CD4-positive, alpha-beta T cell treated with Interleukin-4 for 1 hour (primary cell): ENCODE measurements at places on chromosomes 3 and 15.

DNA sequence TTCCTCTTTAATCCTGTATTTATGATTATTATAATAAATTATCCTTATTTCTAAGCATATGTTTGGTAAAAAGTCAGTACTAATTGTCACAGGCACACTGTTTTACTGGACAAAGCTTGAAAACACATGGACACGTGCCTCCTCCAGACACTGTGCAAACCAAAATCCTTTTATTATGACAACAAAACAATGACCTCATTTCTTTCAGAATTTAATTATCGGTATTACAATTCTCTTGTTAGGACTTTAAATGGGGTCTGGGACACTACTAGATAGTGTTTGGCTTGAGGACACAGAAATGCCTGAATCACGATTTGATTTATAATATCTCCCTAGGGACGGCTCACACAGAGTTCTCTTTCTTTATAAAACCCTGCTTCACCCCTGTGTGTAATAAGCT, 107.3 kb upstream of the IGSF10 start:
- DNase-seq = no peak

DNA sequence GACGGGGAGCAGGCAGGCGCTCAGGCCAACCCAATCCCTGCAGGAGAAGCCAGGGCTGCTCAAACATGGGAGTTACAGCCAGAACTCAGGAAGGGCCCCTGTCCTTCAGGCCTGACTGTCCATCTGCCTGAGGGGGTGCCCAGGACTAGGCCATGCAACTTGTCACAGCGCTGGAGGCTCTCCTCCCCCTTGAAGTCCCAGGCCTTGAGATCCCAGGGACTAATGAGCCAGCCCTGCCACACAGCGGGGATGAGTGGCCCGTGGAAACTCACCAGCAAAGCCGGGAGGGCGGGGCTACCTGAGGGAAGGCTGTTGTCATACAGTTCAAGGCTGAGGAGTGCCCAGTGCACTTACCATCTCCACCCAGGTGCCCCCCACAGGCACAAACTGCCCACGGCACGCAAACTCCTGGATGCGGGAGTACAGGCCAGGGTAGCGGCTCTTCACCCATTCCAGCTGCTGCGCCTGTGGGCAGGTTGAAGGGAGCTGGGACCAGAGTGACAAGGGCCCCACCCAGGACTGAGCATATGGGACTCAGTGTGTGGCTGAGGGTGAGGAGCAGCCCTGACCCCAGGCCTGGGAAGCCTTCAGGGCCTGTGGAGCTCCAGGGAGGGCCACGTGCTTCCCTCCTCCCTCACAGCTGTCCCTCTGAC, 6.3 kb downstream of the MAN2C1 start:
- no peak for DNase-seq

GRCh38 chr3:155354658-155355057, 61.2 kb upstream of the STRIT1 start:
- no peak for DNase-seq

- no peak for DNase-seq
Measured at GRCh38 chr3:160162440-160162839, 62.8 kb upstream of the C3orf80 start.

GRCh38 chr3:138114431-138114918, 933 bp downstream of the DZIP1L start:
- DNase-seq = no peak

GRCh38 chr15:89533861-89534544, 37.6 kb upstream of the RHCG start:
- no peak for DNase-seq

GRCh38 chr3:152519376-152519775, 250.6 kb downstream of the MBNL1 start:
- no peak for DNase-seq

- DNase-seq = no peak
Measured at GRCh38 chr3:43909149-43909548, 218.4 kb downstream of the ABHD5 start.

- no peak for DNase-seq
Measured at GRCh38 chr3:115790759-115791158, 167.4 kb downstream of the GAP43 start.

DNA sequence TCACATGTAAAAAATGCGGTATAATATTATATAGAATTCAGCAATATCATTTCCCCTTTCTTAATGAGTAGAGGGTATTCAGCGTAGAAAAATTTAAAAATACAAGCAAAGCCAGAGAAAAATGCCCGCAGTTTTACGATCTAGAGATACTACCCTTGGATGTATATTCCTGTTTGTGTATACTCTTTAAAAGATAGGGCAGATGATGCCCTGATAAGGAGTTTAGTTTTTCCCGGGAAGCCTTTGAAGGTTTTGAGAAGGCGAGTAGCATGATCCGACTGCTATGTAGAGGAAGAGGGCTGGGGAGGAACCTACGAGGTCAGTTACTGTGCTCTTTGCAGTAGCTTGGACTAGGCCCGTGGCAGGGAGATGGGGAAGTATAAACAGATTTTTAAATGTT, 1.2 kb downstream of the YEATS2 start:
- DNase-seq = peak; percentile 20

GRCh38 chr3:188791311-188791710, 380.5 kb upstream of the TPRG1 start:
- no peak for DNase-seq

DNA sequence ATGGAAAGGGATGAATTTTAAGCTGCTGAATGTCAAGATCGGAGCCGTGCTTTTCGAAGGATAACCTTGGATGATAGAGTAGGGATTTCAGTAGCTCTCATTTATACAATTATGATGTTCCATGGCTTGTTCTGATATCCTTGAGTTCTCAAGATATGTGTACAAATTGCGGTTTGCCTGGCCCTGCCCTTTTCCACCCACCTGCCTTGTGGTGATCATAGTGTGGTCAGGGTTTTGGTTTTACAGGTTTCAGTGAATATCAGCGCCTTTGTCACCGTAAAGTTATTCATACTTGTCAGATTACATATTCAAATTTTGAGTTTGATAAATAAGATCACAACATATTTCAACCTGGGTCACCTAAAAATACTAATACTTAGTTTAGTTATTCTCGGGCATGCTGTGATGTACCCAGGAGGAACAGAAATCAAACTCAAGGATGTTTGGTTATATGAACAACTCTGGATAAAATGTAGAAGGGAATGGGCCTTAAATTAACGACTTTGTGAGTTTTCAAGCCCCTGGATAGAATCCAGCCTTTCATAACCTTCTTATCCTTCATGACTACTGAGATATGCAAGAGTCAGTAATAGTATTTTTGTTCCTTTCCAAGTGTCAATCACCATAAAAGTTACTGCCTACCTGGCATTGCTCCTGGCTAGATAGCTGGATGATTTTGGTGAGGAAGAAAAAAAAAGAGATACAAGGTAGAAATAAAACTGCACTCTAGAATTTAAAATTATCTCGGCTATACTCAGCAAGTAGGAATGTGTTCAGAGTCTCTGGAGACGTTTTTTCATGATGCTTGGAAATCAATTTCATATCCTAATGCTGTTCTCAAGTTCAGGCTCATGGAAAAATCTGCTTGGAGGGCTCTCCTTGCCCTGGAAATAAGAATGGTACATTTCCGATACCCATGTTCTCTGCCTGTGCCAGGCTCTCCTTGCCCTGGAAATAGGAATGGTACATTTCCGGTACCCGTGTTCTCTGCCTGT, 209.2 kb upstream of the TPRG1 start:
- no peak for DNase-seq

DNA sequence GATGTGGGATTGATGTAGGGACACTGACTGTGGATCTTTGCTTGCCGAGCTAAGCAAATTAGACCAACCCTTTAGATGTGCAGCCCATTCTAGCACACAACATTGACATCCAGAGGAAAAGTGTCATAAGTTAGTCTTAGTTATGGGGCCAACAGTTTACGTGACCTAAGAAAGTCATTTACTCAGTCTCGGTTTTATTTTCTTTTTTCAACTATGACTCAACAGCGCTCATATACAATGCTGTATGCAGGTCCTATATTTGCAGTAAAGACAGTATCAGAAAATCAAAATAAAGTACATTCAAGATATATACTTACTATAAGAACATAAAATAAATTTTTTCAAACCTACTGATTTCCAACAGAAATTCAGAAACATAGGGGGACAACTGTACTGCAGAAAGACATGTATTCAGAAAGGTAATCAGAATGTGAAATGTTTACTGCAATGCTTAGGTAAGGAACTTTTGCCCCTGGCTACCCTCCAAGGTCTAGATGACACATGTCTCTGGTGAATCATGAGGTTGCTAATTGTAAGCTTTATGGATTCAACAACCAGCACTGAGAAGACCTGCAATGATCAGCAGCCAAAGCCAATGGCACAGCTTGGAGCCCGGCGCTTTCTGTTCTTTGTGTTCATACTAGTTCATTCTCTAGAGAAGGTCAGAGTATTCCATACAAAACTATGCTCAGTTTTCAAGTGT, 317.5 kb upstream of the CNTN6 start:
- DNase-seq = no peak

GRCh38 chr3:9198899-9199335, 50.5 kb downstream of the SRGAP3 start:
- no peak for DNase-seq

DNA sequence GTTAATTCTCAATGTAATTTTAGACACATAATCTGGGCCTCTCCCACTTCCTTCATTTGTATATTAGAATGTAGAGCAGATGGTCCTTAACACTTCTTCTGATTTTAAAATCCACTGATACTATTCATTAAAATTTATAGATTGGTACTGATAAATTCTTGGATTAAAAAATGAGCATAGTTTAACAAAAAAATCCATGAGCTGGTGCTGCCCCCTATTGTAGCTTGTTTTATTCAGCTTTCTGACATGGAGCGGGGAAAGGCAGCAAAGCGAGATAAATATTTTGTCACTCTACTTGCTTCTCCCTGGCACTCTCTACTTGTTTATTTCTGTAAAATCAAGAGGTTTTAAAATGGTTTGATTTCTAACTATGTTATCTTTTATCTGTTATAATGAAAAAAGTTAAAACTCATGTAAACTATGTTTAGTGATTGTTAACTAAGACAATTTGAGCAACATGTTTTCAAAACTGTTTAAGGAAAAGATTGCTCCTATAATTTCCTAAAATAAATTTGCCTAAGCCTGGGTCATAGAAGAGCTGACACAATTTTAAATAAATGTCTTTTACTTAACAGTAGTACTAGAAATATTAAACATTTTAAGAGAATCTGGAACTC, 26.5 kb upstream of the PLOD2 start:
- DNase-seq = no peak

- no peak for DNase-seq
Measured at GRCh38 chr15:42155546-42156242, 742 bp downstream of the PLA2G4F start.

DNA sequence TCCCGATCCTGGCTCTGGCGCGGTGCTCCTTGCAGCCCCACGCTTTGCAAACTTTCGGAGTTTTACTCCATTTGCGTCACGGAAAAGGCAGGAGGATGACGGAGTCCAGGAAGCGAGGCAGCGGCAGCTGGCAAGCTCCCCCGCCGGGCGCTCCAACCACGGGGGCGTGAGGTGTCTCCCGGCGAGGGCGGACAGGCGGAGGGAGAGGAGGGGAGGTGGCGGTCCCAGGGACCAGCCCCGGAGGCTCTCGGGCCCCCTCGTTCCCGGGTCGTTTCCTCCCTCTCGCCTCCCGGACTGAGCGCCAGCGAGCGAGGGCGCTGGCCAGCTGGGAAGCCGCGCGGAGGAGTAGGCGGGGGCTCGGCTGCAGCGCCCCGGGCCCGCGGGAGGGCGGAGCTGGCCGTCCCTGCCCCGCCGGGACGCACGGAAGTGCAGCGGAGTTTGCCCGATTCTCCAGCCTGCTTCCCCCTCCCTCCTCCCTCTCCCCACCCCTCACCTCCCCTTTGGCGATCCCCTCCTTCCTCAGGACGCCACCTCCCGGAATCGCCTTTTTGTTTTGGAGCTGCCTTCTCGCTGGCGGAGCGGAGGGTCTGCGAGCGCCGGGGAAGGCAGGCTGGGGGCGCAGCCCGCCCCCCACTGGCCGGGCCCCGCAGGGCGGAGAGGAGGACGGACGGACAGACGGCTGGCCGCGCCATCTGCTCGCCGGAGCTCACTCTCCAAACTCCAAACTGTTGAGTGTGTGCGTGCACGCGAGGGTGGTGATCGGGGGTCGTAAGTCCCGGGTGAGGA, at the start of gene SNX33:
TSS of gene SNX33 (plus strand) at position 543 of the 786 bp plus-strand sequence. CDS start 1,191 bp downstream, outside the sequence.
- DNase-seq = peak; percentile 29

GRCh38 chr15:70098153-70098460, 390 bp upstream of the TLE3 start:
- no peak for DNase-seq

- DNase-seq = no peak
Measured at GRCh38 chr3:141250828-141251227, 19.2 kb downstream of the PXYLP1 start.

DNA sequence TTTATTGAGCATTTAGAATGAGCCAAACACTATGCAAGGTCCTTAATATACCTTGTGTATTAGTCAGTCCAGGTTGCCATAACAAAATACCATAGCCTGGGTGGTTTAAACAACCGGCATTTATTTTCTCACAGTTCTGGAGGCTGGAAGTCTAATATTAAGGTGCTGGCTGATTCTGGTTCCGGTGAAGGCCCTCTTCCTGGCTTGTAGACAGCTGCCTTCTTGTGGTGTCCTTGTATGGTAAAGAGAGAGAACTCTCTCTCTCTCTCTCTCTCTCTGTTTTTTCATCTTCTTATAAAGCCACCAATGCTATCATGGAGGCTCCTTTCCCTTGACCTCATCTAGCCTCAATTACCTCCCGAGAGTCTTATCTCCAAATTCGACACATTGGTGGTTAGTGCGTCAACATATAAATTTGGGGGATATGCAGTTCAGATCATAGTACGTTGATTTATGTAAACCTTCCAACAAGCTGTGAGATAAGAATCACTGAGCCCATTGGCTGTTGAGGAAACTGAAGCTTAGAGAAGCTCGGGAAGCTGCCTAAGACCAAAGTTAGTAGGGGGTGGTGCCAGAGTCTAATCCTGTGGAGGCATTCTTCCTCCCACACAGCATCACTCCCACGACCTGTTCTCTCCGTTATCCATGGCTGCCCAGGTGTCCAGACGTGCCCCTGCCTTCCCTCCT, 298.0 kb upstream of the PROK2 start:
- DNase-seq = no peak

- peak; percentile 35 for DNase-seq
Measured at GRCh38 chr15:73305331-73306211, 63.2 kb downstream of the HCN4 start.
